ENCODE measurements at places on chromosomes 2 and 18. TPM values are rescaled to one million over a fixed set of nuclear protein-coding genes. Genes with fewer than 3 reads are reported as not detected.

DNA sequence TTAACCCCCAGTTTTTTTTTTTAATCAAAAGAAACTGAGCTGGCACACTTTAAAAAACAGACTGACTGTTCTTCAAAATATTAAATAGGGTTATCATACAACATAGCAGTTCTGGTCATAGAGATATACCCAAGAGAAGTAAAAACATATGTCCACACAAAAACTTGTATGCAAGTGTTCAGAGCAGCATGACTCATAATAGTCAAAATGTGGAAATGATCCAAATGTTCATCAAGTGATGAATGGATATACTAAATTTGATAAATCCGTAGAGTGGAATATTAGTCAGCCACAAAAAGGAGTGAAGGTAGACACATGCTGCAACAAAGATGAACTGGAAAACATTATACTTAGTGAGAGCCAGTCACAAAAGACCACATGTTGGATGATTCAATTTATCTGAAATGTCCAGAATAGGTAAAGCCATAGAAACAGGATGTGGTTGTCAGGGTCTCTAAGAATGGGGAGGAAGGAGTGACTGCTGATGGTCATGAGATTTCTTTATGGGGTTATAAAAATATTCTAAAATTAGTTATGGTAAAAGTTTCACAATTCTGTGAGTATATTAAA lies 5.1 kb downstream of the SMIM21 start:
- DNase-seq: no peak

DNA sequence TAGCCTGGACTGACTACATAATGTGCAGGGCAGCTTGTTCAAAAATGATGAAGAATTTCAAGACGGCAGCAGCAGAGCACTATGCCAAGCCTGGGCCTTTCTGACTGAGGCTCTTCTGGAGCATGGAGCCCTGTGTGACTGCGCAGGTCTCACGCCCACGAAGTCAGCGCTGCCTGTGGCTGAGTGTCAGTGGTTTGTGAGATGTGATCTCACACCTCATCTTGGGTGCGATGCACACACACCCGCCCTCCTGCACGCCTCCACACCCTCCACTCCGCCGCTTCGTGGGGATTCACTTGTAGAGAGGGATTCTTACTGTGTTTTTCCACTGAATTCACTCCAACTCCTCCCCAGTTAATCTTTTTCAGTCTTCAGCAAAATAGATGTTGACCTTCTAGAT lies 103.9 kb downstream of the VIT start:
- DNase-seq: no peak

Gene CHRNA1
- 128 TPM for polyA plus RNA-seq

GRCh38 chr2:232714969-232715368 lies 17.8 kb downstream of the GIGYF2 start:
- no peak for DNase-seq

DNA sequence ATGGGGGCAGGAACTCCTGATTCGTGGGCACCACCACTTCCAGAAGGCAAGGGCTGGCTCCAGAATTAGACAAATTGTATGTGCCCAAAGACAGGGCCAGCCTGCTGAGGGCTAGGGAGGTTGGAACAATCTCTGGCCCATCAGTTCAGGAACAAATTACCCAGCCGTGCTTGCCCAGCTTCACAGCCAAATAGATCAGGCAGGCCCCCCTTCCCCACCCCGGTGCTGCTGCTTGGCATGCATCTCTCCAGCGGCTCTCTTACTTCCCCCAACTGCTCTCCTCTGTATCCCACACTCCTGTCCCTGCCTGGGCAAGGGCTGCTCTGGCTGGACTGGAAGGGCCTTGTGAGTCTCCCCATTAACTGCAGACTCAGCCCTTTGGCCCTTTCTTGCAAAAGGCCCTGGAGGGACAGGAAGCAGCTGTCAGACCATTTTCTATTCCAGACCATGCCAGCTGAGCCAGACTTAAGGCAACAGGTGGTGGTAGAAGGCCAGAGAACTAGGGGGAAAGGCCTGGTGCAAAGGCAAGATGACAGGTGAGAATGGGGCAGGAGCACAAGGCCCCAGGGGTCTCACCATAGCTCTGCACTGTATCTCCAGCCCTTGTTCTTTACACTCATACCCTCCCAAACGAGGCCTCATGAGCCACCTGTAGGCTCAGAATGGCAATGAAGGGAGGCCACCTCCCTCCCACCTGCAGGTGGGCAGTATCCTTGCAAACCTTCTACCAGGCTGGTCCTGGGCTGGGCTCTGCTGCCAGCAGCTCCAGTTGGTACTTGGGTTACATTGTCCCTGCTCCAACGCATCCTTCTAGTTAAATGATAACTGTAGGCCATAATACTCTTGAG lies 30.7 kb upstream of the ACAA2 start:
- no peak for DNase-seq

Gene IGFBP5
- polyA plus RNA-seq: 548 TPM

- DNase-seq: no peak
Measured at GRCh38 chr2:237672731-237673129, 45.3 kb downstream of the LRRFIP1 start.

DNA sequence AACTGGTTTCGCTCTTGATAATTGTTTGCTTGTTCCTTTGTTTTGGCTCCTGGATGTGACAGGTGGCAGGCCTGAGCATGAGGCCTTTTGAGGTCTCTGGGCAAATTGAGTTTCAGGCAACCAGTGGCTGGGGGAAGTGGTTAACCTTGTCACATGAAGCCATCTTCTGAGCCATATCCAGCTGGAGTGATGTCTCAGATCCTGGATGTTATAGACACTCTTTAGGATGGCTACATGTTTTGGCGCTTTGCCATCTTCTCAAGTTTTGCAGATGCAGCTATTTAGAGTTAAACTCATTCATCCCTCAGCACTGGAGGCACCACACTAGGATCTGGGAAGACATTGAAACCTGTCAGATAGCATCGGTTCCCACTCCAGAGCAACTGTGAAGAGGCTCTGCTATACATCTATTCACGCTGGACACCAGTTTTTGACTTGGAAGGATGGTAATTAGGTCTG lies 25.3 kb upstream of the TACR1 start:
- DNase-seq: no peak

Gene TMEM169
- polyA plus RNA-seq: 5.0 TPM

Gene IL1R2
- 0.31 TPM for polyA plus RNA-seq

DNA sequence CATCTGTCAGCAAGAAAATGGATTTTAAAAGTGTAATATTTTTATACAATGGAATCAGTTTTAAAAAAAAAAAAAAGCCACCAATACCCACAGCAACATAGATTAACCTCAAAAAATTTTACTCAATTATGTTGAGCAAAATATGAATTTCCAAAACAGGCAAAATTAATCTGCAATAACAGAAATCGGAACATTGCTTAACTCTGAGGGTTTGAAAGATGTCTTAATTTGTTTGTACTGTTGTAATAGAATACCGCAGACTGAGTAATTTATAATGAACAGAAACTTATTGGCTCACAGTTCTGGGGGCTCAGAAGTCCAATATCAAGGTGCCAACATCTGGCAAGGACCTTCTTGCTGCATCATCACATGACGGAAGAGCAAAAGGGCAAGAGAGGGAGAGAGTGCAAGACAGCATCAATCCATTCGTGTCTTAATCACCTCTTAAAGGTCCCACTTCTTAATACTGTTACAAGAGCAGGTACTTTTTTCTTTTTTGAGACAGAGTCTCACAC lies 31.8 kb upstream of the TNFAIP6 start:
- DNase-seq: no peak

DNA sequence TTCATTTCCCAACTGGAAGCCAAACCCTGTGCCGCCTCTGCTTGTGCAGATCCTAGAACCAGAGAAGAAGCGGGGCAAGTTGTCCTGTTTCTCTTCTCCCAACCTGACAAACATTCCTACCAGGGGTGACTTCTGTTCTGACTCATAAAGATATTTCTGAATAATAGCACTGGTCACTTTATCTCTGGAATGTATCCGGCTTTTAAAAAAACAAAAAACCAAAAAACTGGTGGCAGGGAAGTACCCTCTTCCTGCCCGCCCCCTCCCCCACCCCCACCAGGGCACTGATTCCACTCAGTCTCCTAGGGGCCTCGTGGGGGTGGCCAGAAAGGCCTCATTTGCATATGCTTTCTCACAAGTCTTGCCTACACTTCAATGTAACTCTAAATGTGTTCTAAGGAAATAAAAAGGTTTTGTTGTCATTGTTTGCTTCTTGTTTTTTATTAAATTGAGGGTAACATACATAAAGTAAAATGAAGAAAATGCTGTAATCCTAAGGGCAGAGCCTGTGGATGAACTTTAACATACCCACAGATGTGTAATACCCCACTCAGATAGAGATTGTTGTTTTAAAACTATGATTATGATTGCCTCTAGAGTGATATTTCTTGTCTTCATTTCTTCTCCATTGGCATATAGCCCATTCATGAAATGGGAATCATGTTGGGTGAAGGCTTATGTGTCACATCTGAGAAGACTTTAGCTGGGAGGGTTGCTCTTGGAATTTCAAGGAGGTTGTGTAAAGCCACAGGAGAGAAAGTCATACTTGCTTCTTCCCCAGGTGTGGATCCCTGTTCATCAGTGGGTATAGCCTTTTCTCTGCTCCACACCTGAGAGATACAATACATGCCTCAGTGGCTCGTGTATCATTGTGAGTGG lies 5.3 kb upstream of the FOSL2 start:
- DNase-seq: no peak

Gene IL1RL1
- polyA plus RNA-seq: 0.41 TPM

Gene UGT1A5
- polyA plus RNA-seq: not detected

Gene PLGLB1
- 3.5 TPM for polyA plus RNA-seq

- no peak for DNase-seq
Measured at GRCh38 chr18:48123941-48124340, 193.5 kb upstream of the SMAD2 start.

Gene HAAO
- polyA plus RNA-seq: 25.6 TPM

GRCh38 chr2:240403396-240404104 lies 31.9 kb upstream of the GPC1 start:
- DNase-seq: no peak

- DNase-seq: no peak
Measured at GRCh38 chr2:86203614-86204013, 4.4 kb downstream of the MRPL35 start.

DNA sequence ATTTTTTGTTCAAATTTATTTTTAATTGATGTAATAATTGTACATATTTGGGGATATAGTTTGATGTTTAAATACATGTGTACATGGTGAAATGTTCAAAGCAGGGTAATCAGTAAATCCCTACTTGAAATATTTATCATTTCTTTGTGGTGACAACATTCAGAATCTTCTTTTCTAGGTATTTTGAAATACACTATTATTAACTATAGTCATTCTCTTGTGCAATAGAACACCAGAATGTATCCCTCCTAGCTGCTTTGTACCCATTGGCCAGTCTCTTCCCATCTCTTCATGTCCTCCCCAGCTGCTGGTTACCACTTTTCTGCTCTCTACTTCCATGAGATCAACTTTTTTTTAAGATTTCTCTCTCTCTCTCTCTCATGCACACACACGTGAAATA lies 126.5 kb downstream of the ZNF407 start:
- DNase-seq: no peak

Gene MOB4
- 33.4 TPM for polyA plus RNA-seq

- no peak for DNase-seq
Measured at GRCh38 chr18:58953627-58954026, 89.0 kb downstream of the ZNF532 start.

GRCh38 chr2:141770530-141770929 lies 360.3 kb downstream of the LRP1B start:
- no peak for DNase-seq

DNA sequence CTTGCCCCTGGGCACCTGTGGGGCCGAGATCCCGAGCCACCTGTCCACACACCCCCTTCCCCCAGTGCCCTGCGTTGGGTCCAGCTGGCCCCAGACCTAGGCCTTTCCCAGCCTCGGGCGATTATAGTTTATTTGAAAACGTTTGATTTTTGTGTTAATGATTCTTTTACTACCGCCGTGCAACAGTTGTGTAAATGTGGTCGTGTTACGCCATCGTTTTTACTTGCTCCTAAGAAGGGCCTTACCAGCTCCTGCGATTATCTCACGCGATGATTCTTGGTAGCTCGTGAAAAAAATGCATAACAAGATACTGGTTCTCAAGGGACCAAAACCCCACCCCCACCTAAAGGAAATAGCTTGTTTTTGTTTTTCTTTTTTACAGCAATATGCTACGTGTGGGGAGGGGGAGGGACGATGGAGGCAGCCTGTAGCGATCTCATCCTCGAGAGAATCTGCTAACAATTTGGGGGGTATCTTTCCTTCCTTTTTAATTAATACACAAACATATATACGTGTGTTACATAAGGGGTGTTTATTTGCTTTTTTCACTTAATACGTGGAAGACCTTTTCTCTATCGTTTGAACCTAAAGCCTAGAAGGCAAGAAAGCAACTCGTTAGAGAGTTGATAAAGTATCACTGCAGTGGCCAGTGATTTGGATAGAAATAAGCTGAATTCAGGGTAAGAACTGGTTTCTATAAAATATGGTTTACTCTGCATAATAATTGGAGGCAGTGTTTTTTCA lies 1.0 kb downstream of the ZDBF2 start:
- peak; percentile 40 for DNase-seq

Gene DOCK10
- 21.1 TPM for polyA plus RNA-seq

Gene DCDC2C
- polyA plus RNA-seq: 0.46 TPM

DNA sequence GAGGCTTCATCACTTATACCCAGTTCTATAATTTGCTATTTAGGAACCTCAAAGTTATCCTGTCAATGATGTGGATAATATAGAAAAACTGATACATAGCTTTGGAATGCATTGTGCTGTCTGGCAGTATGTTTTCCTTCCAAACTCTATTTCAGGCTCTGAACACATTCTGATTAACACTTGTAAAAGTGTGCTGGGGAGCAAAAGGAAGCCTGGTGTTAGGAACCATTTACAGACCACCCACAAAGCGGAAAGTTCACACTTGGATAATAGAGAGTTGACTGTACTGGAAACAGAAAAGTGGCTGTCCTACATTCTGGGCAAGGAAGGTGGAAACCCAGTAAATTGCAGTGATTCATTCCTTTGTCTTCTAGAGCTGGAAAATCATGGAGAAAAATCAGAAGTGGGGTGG lies 114.5 kb upstream of the ZFP36L2 start:
- DNase-seq: peak; percentile 63

DNA sequence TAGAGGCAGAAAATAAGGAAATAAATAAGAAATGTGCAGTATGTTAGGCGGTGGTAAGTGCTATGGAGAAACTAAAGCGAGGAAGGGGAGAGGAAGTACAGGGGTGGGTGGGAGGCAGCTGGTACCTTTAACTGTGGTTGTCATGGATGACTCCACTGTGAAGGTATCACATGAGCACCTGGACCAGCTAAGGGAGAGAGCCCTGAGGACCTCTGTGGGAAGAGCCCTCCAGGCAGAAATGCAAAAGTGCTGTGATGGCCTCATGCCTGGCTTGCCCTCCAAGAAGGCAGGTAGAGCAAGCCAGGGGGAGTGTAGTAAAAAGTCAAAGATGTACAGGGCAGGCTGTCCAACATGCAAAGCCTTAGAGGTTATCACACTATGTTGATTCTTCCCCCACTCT lies 17.9 kb downstream of the LYPD6 start:
- no peak for DNase-seq

GRCh38 chr18:49030138-49030537 lies 79.4 kb upstream of the SMAD7 start:
- DNase-seq: no peak

- peak; percentile 71 for DNase-seq
Measured at GRCh38 chr18:63145851-63146555, 173.6 kb downstream of the BCL2 start.

DNA sequence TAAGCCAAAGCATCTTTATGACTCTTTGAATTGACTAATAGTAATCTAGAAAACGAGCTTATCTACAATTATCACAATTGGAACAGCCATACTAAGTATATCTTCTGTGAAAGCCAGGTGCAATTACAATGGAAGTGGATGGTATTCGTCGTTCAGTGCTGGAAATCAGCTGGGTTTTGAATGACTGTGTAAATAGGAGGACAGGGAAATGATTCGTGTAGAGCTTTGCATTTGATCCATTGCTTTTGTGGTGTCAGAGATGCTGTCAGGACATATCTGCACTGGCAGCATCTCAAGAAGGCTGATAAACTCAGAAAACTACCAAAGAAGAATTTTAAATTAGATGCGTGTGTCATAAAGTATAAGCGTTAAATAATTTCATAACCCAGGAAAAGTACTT lies 187.1 kb downstream of the ZNF407 start:
- no peak for DNase-seq

All from hindlimb muscle (tissue), 1 donor.